ENCODE measurements at places on chromosomes 6 and 20.
A peak's percentile ranks its signal among the peaks of the same experiment; 100 is the strongest.

GRCh38 chr20:49216991-49217578 lies 2.1 kb upstream of the DDX27 start:
- peak; percentile 84 for DNase-seq

DNA sequence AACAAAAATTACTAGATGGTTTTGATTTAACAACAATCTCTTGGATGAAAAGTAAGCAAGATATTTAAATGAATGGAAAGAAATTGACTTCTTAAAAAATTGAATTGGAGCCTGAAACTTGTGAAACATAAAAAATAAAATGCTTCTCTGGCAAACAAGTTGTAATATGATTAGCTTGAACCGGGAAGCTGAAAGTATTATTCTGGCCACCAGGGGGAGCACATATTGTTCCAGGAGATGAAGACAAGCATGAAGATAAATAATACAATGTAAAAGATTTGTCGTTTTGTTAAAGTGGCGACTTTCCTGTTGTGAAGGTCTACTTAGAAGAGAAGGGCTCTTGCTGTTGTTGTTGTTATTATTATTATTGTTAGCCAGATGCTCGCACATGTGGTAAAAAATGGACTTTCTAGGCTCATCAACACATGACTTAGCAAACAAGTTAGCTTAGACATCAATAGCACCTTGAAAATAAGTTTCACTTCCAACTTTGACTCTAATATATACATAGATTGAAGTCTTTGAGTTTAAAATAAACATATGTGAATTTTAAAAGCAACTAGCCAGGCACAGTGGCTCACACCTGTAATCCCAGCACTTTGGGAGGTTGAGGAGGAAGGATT lies 14.2 kb downstream of the PAX1 start:
- no peak for DNase-seq

GRCh38 chr6:100103194-100103593 lies 109.2 kb upstream of the MCHR2 start:
- DNase-seq, result no peak

DNA sequence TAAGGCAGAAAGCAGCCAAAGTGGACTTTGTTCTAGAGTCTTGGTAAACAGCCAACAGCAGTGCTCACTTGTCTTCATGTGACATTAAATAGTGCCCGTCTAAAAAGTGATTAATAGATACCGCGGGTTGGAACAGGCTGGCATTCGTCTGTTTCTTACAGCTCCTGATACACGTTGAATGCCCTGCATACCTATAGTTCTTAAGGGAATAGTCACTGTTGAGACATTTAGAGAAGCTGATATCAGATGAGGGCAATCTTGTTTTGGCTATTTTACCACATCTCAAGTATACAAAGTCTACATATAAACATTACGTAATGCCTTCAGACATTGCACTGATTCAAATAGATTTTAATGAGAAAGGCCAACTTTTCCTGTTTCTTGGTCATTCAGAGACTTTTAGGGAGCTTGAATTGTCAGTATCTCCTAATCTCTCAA lies 374.9 kb upstream of the FLRT3 start:
- DNase-seq, result no peak

- no peak for DNase-seq
Observed at GRCh38 chr6:35599761-35600658, 87.3 kb upstream of the TULP1 start.

DNA sequence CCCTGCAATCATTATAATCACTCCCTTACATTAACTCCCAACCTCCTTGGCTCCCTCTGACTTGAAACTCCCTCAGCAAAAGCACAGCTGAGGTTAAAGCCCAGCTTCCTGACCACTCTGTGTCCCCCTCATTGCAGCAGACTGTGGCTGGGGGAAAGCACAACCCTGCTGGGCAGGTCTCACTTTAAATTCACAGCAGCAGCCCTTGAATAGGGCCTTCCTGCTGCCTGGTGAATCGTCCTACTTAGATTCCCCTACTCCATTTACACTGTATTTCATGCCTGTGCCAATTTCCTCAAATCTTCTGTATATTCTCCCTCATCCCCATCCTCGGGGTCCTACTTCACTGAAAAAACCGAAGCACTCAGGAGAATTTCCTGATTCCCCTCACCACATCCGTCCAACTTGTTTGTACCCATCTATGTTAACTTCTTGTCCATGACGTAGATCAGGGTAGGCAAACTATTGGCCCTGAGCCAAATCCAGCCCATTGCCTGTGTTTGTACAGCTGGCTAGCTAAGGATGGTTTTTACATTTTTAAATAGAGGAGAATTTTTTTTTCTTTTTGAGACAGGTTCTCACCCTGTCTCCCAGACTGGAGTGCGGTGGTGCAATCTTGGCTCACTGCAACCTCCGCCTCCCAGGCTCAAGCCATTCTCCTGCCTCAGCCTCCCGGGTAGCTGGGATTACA lies 31.5 kb upstream of the GCM1 start:
- peak; percentile 38 for DNase-seq

GRCh38 chr20:58084966-58085365 lies 143.5 kb downstream of the ANKRD60 start:
- no peak for DNase-seq

- no peak for DNase-seq
Observed at GRCh38 chr6:137731960-137732616, 135.0 kb upstream of the TNFAIP3 start.

DNA sequence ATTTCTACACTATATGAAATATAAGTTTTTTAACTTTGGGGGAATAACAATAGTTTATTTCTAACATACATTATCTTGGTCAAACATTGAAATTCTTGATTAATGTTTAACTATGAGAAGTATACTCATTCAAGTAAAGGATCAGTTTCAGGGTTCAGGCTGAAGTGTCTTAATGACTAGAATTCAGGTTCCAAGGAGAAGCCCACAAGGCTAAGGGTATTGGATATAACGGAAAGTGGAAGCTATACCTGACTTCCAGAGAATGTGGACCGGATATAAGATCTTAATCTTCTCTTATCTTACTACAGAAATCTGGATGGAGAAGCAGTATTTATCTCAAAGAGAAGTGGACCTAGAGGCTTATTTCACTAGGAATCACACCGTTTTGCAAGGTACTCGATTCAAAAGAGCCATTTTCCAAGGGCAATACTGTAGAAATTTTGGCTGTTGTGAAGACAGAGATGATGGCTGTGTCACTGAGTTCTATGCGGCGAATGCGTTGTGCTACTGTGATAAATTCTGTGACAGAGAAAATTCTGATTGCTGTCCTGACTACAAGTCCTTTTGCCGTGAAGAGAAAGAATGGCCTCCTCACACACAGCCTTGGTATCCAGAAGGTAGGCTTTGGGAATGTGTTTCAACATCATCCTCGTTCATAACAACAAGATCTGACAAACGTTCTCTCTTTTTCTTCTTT lies at the start of gene TINAG:
Gene TINAG, plus strand, starts transcription at position 153 of the 697 bp plus-strand sequence. Its CDS starts 110 bp downstream, at position 263.
- no peak for DNase-seq

GRCh38 chr20:35954907-35955251 lies 577 bp upstream of the SCAND1 start:
- DNase-seq, result peak; percentile 85

- no peak for DNase-seq
Observed at GRCh38 chr6:21309807-21310221, 283.7 kb upstream of the SOX4 start.

GRCh38 chr6:21019614-21020013 lies 485.4 kb downstream of the CDKAL1 start:
- DNase-seq, result no peak

GRCh38 chr6:142913036-142913510 lies 31.9 kb downstream of the HIVEP2 start:
- no peak for DNase-seq

- no peak for DNase-seq
Observed at GRCh38 chr6:163381118-163381756, 33.3 kb upstream of the QKI start.

GRCh38 chr6:169905041-169905807 lies 153.8 kb downstream of the ERMARD start:
- DNase-seq, result no peak

- DNase-seq, result no peak
Observed at GRCh38 chr6:15449011-15449410, 203.1 kb downstream of the JARID2 start.

DNA sequence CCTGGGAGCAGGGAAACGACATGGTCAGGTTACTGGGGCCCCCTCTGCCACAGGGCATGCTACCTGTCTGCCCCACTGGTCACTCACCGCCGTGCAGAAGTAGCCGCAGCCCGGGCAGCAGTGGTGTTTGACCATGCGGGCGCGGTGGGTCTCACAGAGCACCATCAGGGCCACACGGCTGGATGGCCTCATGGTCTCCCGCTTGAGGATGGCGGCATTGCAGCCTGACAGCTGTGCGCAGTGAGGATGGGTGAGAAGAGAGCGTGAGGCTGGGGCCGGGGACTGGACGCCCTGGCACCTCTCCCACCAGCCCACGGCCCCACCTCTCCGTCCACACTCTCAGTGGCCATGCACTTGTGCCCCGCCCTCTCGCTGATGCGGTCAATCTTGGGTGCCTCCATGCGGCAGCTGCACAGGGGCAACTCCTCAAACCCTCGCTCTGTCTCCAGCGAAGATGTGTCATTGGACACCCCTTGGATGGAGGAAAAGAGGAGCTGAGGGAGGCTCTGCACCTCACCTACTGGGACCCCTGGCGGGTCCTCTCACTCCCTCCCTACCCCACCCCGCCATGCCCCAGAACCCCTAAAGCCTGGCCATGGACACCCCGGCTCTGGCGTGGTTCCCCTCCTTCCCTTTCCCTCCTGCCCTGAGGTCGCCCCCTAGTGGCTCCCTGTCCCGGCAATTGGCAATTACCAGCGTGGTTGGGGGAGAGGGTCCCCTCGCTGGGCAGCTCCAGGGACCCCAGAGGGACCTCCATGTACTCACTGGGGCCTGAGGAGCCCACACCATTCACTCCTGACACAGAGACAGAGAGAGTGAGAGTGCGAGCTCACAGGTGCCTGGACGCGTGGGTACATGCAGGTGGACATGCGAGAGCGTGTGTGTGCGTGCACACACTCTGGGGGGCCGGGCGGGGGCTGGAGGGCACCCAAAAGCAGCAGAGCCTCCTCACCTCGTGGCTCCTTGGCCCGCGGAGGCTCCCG lies 8.9 kb downstream of the EHMT2 start:
- peak; percentile 35 for DNase-seq

- no peak for DNase-seq
Observed at GRCh38 chr6:26121141-26122004, 34.1 kb downstream of the HFE start.
